ENCODE measurements at places on chromosomes 12 and 14.
A peak's percentile ranks its signal among the peaks of the same experiment; 100 is the strongest.

GRCh38 chr14:102121567-102121966 lies 18.1 kb upstream of the WDR20 start:
- DNase-seq: no peak

- peak; percentile 67 for DNase-seq
Measured at GRCh38 chr14:88005978-88006851, 1.3 kb downstream of the GPR65 start.

- DNase-seq: no peak
Measured at GRCh38 chr14:73168274-73168673, 32.0 kb downstream of the PSEN1 start.

GRCh38 chr12:131589966-131590365 lies 120.9 kb upstream of the SFSWAP start:
- DNase-seq: no peak

GRCh38 chr14:22265319-22266141 lies 323.5 kb downstream of the DAD1 start:
- DNase-seq: no peak

DNA sequence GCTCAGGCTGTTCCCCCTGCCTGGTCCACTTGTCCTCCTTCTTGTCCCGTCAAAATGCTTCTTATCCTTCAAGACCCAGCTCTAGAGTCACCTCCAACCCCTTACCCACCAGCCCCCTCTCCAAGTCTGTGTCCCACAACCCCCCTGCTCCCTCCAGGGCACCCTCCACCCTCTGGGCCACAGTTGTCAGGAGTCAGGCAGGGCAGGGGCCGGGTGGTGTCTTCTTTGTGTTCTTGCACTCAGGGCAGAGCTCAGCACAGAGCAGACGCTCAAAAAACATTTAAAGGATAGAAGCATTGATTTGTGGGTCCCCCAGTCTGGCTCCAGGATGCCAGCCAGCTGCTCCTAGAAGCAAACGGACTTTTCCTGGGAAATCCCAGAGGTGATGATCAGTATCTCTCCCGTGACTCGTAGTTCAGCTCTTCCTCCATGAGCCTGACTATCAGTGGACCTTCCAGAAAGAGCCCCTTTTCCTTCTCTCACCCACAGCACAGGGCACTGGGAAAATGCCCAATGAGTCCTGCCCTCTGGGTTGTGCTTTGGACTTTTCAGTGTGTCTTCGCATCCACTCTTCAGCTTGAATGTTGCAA lies 17.2 kb upstream of the BDKRB1 start:
- DNase-seq: no peak

DNA sequence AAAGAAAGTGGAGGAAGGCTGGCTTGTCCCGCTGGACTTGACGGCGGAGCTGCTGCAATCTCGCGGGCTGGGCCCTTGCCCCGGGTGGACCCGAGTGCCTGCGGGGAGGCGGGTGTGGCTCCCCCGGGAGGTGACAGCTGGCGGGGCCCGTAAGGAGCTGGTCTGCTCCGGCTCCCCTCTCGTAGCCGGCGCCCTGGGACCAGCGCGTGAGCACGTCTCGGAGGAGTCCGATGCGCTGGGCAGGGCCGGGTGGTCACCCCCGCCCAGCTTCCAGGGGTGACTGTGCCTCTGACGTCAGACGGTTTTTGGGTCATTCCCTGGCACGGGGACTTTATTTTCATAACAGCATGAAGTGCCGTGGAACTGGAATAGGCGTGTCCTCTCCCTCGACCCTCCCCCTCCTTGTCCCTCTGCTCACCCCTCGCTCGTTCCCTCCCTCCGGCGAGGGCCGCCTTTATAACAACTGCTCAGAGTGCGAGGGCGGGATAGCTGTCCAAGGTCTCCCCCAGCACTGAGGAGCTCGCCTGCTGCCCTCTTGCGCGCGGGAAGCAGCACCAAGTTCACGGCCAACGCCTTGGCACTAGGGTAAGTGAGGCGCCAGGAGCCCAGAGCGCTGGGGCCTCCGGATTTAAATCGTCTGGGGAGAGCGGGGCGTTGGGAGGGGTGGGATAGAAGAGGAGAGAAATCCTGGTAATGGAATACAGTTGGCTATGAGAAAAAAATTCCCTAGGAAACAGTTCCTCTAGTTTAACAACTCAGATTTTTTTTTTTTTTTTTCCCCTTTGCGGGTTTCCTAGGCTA lies at the start of gene GPRC5A:
Gene GPRC5A (plus strand): TSS at position 483 of the 801 bp plus-strand sequence. CDS start 16,688 bp downstream, outside the sequence.
- no peak for DNase-seq

GRCh38 chr12:94231709-94232108 lies 83.3 kb downstream of the PLXNC1 start:
- DNase-seq: no peak

GRCh38 chr14:83974647-83975163 lies 1555.2 kb upstream of the FLRT2 start:
- DNase-seq: no peak

- DNase-seq: no peak
Measured at GRCh38 chr12:90921536-90921935, 33.4 kb downstream of the CCER1 start.

DNA sequence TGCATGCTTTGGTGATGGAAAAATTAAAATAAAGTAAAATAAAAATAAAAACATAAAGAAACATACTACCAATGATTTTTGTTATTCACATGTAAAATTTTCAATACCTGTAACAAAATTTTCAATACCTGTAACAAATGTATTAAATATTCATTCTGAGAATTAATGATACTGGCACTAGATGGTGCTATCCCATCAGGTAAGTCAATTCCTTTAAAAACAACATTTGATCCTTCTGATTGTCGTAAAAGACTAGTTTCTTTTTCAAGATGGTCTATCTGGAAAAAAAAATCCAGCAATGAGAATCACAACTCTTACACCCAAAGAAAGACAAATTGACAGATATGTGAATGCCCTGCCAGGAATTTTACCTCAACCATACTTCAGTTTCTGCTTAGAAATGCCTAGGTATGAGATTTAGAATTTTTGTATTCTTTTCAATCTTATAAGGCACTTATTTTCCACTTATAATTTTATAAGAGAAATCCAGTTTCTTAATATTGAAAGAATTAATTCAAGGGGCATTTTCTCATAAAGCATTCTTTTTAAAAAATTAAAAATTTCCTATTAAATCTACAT lies 30.7 kb downstream of the CEP290 start:
- DNase-seq: no peak

GRCh38 chr12:64025174-64025958 lies 180.9 kb downstream of the SRGAP1 start:
- DNase-seq: no peak

DNA sequence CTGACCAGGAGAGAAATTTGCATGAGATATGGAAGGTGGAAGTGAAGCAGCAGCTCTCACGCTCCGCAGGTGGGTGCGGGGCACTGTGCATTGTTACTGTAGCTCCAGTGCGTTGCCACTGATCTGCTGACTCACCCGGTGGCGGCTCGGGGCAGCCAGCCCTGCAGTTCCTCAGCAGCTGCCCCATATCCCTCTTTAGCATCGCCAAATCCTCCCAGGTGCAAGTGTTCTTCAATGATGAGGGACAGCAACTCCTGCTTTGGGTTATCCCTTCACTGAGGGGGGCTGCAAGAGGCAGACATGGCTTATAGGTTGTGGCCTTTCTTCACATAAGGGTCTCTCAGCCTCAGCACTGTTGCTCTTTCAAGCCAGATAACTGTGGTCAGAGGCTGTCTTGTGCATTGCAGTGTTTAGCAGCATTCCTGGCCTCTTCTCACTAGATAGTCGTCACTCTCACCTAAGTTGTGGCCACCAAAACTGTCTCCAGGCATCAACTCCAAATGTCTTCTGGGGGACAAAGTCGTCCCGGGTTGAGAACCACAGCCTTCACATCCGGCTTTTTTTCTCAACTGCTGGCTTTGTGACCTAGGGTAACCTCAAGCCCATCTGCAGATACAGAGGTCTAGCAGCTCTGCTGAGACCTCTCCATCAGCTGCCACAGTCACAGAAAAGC lies 180.8 kb downstream of the EFCAB11 start:
- DNase-seq: peak; percentile 2

DNA sequence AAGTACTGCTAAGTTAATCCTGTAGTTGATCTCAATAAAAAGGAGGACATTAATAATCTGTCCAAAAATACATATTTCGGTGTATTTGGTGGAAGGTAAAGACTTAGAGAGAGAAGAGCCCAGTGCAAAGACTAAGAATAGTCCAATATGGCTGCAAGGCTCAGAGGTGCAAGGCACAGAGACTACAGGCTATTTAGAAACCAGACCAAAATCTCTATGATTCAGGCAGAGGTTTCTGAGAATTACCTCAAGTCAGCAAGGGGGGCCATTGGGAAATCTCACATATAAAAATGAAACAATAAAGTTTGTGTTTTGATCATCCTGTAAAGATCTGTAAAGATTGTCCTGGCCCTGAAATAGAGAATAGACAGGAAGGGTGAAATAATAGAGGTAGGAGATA lies 1173.0 kb downstream of the VRK1 start:
- DNase-seq: no peak

GRCh38 chr12:84480803-84481202 lies 431.8 kb downstream of the SLC6A15 start:
- no peak for DNase-seq

GRCh38 chr12:128519426-128519825 lies 252.5 kb downstream of the TMEM132C start:
- DNase-seq: no peak

GRCh38 chr14:51317373-51317772 lies 77.3 kb downstream of the TMX1 start:
- DNase-seq: no peak

GRCh38 chr12:132711080-132711843 lies 620 bp downstream of the PGAM5 start:
- DNase-seq: peak; percentile 11

- DNase-seq: no peak
Measured at GRCh38 chr14:55589171-55589570, 9.2 kb downstream of the KTN1 start.

- no peak for DNase-seq
Measured at GRCh38 chr14:89493406-89493805, 76.4 kb upstream of the FOXN3 start.

- DNase-seq: no peak
Measured at GRCh38 chr12:5736016-5736415, 209.0 kb downstream of the ANO2 start.

- no peak for DNase-seq
Measured at GRCh38 chr12:43912859-43913258, 77.0 kb downstream of the TMEM117 start.

- no peak for DNase-seq
Measured at GRCh38 chr14:74609721-74610120, 2.3 kb downstream of the LTBP2 start.

GRCh38 chr14:39218171-39218769 lies 15.4 kb upstream of the MIA2 start:
- no peak for DNase-seq

DNA sequence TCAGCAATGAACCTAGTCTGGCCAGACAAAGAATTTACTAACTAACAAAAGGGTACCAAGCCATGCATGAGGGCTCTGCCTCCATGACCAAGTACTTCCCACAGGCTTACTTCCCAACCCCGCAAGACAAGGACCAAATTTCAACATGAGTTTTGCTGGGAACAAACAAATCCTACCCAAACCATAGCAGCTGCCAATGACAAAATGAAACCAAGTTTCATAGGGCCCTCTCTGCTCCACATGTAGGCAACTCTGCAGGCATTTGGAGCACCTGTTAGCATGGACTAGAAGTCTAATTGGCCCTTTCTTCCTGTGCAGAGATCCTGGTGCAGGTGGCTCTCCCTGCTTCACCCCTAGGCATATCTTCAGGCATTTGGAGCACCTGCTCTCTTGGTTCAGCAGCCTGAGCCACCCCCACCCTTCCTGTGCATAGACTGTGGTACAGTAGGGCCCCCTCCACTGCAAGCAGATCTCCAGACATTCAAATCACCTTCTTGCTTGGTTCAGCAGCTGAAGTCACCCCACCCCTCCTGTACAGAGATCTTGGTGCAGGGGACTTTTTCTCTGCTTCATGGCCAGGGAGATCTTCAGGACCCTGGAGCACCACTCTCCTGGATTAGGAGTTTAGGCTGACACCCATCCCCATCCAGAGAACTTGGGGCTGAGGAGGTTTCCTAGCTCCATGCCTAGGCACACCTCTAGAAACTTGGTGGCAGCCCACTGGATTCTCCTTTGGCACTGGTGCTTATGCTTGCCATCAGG lies 308.7 kb downstream of the RPAP3 start:
- no peak for DNase-seq

DNA sequence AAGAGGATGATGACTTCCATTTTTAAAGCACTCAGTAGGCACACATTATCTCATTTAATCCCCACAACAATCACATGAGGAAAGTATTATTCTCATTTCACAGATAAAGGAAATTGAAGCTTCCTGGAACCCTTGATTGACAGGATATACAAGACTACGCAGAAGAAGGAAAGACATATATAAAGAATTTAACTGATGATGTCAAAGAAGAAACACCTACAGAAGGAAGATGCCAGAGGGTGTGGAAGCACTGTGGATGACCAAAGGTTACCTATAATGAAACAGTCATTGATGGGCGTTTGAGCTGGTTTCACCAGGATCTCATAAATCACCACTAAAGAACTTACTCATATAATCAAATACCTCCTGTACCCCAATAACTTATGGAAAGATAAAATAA lies 197.4 kb downstream of the SLC25A21 start:
- DNase-seq: no peak

- DNase-seq: no peak
Measured at GRCh38 chr14:56351861-56352260, 227.7 kb upstream of the TMEM260 start.

DNA sequence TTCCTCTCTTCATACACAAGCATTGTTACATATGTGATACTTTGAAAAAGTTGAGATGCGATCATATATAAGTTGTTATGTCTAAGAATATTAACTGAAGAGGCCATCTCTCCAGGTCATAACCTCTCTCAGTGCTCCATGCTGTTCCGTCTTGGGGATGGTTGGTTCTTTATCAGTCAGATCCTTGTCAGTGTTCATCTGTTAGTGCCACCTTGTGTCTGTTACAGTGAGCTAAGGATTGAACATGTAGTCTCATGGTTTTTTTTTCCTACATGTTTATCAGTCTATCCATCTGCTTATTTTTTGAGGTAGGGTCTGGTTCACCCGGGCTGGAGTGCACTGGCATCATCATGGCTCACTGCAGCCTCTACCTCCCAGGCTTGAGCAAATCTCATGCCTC lies 30.5 kb downstream of the EP400 start:
- no peak for DNase-seq

DNA sequence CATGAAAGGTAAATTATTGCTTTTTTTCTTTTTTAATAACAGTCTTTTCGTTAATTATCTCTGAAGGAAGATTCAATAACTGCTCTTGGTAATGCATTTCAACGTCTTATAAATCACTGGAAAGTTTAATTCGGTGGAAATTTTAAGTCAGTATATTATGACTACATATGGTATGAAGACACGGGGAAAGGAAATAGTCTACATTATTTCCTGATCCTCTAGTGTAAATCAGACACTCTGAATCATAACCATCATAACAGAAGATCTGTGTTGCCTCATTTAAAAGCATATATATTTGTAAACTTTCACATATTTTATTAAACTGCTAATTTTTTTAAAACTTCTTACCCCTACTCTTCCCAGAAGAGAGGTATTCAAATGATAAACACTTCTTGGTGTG lies 53.7 kb downstream of the EFCAB11 start:
- DNase-seq: no peak

DNA sequence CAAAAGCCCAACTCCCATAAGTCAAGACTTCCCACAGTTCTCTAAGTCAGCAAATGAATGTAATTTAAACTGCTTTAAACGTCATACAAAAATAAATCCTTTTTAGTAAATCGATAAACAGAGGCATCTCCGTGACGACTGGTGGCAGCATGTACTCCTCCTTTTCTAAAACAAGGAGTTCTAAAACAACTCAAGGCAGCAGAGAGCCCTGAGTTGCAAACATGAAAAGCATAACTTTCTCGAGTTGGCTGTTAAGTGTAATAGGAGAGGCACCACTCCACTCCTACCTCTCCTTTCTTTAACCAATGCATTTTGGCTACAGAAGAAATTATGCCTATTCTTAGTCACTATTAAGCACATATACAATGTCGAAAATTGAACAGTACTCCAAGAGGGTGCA lies 22.0 kb downstream of the LTBR start:
- DNase-seq: no peak

All from T-helper 22 cell (primary cell).